ENCODE measurements at places on chromosomes 12 and 14.
A peak's percentile ranks its signal among the peaks of the same experiment; 100 is the strongest.

- DNase-seq: no peak
Observed at GRCh38 chr12:53495903-53496751, 3.1 kb downstream of the MAP3K12 start.

- DNase-seq: no peak
Observed at GRCh38 chr12:105444653-105445102, 114.2 kb downstream of the C12orf75 start.

- no peak for DNase-seq
Observed at GRCh38 chr14:93708311-93708734, 80.0 kb downstream of the PRIMA1 start.

DNA sequence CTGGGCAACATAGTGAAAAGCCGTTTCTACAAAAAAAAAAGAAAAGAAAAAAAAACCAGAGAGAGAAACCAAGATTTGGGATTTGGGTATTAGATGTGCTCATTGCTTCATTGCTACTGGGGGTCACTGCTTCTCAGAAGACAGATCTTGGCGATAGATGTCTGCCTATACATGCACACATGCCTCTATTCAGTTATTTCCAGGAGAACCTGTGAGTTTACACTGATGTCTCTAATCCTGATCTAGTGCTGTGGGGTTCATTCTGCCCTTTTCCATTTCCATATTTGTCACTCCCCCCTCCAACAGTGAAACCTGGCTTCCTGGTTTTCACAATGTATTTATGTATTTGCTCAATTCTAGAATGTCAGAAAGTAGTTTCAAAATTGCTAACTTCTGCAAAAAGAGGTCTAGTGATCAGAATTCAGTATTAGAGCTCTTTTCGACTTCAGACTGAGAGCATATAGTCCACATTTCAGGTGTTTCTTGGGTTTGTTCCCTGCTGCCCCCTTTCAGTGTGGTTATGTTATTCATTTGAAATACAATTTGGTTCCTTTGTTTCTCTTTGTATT lies 111.0 kb downstream of the SLC25A47 start:
- no peak for DNase-seq

- no peak for DNase-seq
Observed at GRCh38 chr14:54715811-54716210, 148.9 kb downstream of the SAMD4A start.

- no peak for DNase-seq
Observed at GRCh38 chr14:91378930-91379578, 38.6 kb downstream of the CCDC88C start.

DNA sequence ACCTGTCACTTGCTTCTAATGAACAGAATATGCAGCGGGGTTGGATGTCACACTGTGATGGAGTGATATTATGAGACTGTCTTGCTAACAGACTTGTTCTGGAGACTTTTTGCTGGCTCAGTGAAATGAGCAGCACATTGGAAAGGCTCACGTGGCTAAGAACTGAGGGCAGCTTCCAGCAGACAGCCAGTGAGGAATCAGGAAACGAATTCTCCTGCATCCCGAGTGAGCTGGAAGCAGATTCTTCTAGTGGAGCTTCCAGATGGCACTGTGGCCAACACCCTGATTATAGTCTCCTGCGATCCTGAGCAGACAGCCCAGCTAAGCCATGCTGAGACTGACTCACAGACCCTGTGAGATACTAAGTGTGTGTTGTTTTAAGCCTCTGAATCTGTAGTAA lies 16.1 kb upstream of the TSPAN9 start:
- no peak for DNase-seq

DNA sequence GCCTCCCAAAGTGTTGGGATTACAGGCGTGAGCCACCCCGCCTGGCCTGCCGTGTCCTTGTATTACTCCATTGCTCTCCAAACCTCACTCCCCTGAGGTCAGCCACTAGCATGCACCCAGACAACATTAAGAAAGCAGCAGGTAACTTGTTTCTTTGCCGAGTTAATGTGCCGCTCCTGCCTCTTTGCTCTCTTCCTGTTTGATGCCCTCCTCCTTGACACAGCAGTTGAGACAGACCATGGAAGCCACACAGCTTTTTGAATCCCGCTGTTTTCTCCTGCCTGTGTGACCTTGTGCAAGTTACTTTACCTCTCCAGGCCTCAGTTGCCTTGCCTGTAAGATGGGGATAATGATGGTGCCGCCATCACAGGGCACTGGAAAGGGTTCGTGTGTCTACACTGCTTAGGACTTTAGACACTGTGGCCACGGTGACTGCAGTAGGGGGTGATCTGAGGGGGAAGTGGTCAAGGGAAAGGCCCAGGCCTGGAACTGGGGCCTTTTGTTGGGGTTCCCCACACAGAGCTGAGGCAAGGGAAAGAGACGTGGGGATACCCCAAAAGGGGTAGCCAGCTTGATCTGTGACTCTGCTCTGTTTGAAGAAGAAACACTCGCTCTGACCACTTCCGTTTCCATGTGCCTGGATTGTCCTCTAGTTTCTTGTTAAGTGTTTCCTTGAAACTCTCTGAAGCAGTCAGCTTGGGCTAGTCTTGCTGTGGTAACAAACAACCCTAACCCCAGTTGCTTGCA lies 69.3 kb downstream of the RIN3 start:
- no peak for DNase-seq

- no peak for DNase-seq
Observed at GRCh38 chr12:63400718-63401117, 249.7 kb upstream of the AVPR1A start.

GRCh38 chr12:4829793-4830162 lies 79.9 kb upstream of the KCNA1 start:
- no peak for DNase-seq

GRCh38 chr12:67993143-67993542 lies 3.9 kb downstream of the IFNG-AS1 start:
- DNase-seq: no peak

- no peak for DNase-seq
Observed at GRCh38 chr12:66387117-66387516, 84.8 kb downstream of the HELB start.

DNA sequence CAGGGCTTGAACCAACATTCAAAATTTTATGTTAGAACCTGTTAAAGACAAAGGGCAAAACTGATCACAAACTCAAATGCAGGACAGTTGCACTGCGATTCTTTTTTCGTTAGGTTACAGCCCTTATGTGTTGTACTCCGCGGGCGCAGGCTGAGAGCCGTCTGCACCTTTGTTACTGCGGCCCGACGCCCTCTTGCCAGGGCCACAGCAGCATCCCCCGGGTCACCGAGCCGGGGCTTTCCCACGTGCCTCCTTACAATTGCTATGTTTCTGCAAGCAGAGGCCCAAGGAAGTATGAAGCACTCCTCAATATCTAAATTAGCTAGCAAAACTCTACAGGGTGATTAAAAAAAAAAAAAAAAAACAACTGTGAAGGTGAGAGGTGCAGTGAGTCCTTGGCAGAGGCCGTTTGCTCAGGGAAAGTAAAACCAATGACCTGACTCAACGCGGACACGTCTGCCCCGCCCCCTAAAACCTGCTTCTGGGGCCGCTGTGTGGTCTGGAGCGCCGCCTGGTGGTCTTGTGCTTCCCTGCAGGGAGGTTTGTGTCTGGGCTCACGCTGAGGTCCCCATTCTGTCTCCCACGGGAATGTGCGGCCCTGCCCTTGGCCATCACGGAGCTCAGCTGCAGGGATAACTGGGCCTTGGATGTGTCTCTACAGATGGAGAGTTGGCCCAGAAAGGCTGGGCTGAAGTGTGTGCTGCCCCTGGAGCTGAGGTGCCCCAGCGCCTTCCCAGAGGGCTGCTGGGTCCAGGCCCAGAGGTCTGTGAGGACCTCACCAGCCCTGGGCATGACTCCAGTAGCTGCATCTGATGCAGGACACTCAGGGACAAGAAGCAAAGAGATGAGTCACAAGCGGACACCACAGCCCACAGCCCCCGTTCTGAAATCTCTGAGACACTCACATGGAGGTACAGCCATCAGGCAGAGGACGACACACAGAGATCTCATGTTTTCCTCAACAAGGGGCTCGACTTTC lies 418.5 kb downstream of the TMEM121 start:
- no peak for DNase-seq

DNA sequence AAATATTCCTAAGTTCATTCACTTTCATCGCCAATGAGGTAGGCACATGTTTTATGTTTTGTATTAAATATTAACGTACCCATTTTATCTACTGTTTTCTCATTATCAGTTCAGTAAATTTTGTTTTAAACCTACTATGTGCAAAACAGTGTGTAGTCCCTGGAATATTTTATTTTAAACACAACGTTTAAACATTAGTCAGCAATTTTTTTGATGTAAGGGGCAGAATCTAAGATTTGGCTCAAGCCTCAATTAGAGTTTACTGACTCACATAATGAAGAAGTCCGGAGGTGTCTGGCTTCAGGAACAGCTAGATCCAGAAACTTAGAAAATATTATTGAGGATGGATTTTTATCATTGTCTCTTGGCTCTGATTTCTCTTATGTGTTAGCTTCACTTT lies 267.5 kb downstream of the C12orf75 start:
- DNase-seq: no peak

GRCh38 chr12:105960319-105961083 lies 178.3 kb downstream of the NUAK1 start:
- no peak for DNase-seq

DNA sequence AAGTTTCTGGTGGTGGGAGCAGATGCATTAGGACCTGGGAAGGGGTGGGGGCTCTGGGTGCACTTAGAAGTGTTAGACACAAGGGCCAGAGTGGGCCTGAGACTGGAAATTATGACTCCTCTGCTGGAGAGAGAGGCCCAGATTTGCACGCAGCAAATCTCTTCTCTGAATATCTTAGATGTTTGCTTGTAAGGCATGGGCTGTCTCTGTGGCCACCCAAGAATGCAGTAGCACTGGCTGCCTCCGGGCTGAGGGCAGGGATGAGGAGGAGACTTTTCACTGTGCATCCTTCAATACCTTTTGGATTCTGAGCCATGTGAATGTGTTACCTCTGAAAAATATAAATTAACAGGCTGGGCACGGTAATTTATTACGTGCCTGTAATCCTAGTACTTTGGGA lies 14.0 kb upstream of the RABGGTA start:
- DNase-seq: no peak

DNA sequence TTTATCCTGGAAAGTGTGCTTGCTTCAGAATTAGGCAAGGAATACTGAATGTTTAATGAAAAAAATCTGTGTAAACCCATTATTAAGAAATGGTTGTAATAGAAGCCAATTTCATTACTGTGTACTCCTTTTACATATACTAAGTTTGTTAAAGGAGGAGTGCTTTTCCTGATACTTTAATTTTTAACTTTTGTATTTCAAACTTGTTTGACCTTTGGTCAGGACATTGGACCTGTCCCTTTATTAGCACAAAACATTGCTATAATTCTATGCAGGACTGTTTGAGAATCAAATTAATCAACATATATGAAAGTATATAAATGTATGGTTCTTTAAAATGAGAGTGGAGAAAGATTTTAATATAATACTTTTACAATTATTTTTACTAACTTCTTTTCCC lies 659.6 kb downstream of the TMTC2 start:
- DNase-seq: no peak

DNA sequence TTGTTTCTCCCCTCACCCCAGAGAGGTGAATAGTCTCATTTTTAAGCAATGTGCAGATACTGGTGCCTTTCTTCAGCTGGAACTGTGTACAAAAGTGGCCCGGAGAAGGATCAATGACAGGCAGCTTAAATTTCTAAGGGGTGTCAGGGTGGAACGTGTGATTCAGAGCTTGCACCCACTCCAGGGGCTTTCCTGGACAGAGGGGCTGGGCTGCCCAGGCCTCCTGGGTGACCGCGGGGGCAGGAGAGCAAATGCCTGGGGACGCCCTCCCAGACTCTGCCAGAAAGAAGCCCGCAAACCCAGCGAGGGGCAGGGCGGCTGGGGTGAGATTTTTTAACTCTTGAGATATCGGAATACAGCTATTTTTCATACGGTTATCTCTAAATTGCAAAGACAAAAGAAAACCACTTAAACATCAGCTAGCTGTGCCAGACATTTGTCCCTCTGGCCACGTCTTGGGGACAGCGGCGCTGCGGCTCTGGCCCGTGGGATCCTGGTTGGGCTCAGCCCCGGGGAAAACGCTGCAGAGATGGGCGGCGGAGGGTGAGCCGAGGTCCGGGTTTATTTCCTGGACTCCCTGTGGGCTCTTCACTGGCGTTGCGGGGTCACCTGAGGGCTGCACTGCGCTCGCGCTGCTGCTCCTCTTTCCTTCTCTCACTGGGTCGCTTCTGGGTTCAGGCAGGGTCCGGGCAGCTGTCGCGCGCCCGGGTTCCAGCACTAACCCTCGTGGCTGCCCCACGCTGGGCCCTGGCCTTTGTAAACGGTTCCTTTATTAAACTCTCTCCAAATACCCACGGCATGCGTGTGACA lies 35.8 kb downstream of the NFKBIA start:
- no peak for DNase-seq

- DNase-seq: no peak
Observed at GRCh38 chr14:93106541-93107156, 9.1 kb downstream of the ITPK1 start.

DNA sequence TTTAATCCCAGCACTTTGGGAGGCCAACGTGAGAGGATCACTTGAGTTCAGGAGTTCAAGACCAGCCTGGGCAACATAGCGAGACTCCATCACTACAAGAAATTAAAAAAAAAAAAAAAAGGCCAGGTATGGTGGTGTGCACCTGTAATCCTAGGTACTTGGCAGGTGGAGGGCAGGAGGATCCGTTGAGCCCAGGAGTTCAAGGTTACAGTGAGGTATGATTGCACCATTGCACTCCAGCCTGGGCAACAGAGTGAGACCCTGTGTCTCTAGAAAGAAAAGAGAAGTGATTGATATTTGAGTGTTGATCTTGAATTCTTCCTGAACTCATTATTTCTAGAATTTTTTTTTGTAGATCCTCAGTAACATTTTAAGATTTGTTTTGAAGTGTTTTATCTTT lies 59.4 kb downstream of the ADIPOR2 start:
- DNase-seq: no peak

DNA sequence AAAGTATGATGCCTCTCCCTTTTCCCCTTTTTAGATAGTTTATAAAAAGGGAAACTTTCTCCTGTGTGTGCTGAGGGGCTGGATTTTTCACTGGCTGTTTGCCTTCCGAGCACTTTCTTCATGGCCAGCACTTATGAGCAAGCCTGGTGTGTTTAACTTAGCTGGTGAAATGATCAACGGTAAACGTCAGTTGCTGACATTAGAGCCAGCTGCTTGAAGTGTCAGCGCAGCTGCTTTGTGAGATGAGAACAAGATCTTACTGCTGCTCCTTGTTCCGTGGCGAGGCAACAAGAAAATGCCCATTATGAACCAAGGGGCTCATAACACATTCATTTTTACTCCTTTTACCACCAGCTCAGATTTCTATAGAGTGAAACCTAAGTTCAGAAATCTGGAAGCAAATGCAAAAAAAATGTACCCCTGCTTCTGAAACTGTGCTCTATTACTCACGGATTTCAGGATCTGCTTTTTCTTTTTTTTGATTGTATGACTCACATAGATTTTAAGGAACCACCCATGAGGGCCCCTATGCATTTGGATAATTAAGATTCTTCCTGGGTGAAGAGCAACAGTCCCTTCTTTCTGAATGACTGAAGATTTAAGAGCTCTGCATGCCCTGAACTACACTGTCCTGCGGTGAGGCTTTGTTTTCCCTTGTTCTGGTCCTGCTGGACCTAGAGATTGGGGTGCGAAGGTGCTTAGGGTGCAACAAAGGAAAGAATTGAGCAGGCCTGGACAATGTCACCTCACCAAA lies 74.3 kb upstream of the CPM start:
- DNase-seq: peak; percentile 49
